ENCODE measurements at places on chromosomes 1 and 21. TPM values are rescaled to one million over a fixed set of nuclear protein-coding genes. Genes with fewer than 3 reads are reported as not detected.

DNA sequence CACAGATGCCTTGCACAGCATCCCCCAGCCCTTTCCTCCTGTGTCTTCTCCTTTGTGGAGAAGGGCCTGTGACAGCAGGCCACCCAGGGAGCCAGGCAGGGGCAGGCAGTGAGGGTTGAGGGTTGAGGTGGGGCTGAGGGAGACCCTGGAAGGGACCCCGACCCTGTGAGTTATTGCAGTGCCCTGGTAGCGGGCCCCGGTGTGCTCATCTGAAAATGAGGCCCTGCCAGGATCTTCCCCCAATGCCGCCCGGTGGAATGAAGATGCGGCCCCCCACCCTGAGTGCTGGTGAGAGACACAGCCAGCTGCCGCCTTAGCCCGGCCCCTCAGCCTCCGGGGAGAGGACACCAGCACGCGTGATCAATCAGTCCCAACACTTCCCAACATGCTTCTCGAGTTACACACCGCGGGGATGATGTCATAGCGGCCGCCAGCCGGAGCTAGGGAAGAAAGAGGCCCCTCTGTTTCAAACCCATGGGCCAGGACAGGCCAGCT, 36.2 kb upstream of the ACTRT2 start:
- DNase-seq = no peak
- no peaks in the 10 kb centered on the region for H3K36me3 ChIP-seq
- no peak overlapping the region for H3K27ac ChIP-seq
- H3K4me1 ChIP-seq = no peaks in the 10 kb centered on the region
- no peaks in the 10 kb centered on the region for H3K27me3 ChIP-seq

GRCh38 chr1:34842073-34842472, 17.5 kb downstream of the SMIM12 start:
- no peaks in the 10 kb centered on the region for H3K27me3 ChIP-seq
- no peaks in the 10 kb centered on the region for H3K36me3 ChIP-seq

GRCh38 chr1:24351918-24352627, 32.9 kb downstream of the GRHL3 start:
- no peak overlapping the region for H3K4me3 ChIP-seq
- peak; percentile 35 for DNase-seq
- peaks cover 5% of the 10 kb centered on the region for H3K27me3 ChIP-seq
- H3K27ac ChIP-seq = no peak overlapping the region

DNA sequence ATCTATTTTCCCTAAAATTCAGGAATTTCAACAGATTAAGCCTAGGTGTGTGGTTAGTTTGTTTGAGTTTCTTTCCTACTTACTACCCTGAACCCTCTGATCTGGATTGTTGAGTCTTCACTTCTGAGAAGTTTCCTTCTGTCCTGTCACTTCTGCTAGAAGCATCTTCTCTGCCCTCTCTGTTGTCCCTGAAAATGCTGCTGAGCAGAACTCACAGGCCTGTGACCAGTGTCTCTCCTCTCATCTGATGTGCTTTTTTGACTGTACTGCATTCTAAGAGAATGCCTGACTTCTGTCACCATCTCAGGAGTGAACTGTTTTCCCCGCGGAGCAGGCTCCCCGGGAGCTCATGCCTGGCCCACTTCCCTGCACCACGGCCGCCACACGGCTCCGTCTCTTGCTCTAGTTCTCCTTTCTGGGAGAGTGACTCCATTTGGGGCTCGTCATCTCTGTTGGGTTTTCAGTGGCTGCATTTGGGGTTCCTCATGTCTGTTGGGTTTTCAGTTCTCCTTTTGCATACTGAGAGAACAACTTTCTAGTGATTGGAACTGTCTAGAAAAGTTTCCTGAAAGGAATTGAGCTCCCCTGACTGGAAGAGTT, 77.9 kb downstream of the POFUT2 start:
- H3K4me3 ChIP-seq = no peak overlapping the region
- H3K36me3 ChIP-seq = peaks cover 83% of the 10 kb centered on the region
- peaks cover 36% of the 10 kb centered on the region for H3K4me1 ChIP-seq
- H3K27ac ChIP-seq = no peak overlapping the region
- DNase-seq = no peak

DNA sequence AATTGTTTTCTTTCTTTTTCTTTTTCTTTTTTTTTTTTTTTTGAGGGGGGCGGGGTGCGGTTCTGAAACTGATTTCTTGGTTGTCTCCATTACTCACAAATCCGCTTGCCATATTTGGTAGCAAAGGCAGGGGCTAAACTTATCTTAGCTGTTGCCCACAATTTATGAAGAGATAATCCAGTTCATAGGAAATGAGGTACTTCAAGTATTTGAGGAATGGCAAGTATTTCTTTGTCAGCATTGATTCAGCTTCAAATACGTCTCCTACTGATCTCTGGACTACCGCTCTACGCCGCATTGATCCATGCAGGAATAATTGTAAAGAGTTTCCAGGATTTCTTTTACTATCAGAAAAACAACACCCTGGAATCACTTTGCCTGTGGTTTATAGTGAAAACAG, 289.2 kb upstream of the DPYD start:
- H3K27me3 ChIP-seq = no peaks in the 10 kb centered on the region
- H3K27ac ChIP-seq = no peak overlapping the region
- H3K4me3 ChIP-seq = no peak overlapping the region
- H3K4me1 ChIP-seq = no peaks in the 10 kb centered on the region
- no peaks in the 10 kb centered on the region for H3K36me3 ChIP-seq

DNA sequence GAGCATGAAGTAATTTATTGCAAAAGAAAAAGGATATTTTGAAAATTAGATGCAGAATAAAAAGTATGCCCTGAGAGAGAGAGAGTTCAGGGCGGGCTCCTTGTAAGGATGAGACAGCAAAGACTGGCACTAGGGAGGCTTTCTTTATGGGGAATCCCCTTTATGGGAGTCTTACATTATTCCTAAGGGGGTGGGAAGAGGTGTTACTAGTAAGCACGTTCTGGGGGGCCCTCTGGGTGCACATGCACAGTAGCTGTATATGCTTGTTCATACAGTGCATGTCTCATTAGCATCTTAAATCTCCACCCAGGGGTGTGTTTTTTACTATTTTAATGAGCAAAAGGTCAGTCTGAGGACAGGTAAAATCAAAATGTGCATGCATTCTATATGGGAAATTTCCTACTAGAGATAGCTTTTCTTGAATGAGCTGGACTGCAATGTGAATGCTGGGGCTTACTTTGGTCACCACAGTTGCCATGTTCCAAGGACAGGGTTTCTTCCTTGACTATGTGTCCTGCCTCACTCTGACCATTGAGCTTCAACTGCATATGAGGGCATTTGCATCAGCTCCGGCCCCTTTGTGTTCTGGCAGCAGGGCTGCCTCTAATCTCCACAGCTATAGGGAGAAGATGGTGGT, 614.1 kb downstream of the NUF2 start:
- DNase-seq = no peak
- H3K4me3 ChIP-seq = no peak overlapping the region
- H3K27ac ChIP-seq = no peak overlapping the region
- H3K4me1 ChIP-seq = no peaks in the 10 kb centered on the region
- H3K27me3 ChIP-seq = no peaks in the 10 kb centered on the region
- H3K36me3 ChIP-seq = no peaks in the 10 kb centered on the region

- no peaks in the 10 kb centered on the region for H3K36me3 ChIP-seq
- H3K27me3 ChIP-seq = peaks cover 5% of the 10 kb centered on the region
- no peak overlapping the region for H3K27ac ChIP-seq
- H3K4me3 ChIP-seq = no peak overlapping the region
- no peaks in the 10 kb centered on the region for H3K4me1 ChIP-seq
- no peak for DNase-seq
These were observed 15.0 kb upstream of the DUSP23 start for GRCh38 chr1:159765806-159766205.

Gene LCE1E
- total RNA-seq = not detected

Gene CRP
- total RNA-seq = not detected

Gene CFHR1
- total RNA-seq = not detected

Gene TTC39A
- not detected for total RNA-seq
